ENCODE measurements at places on chromosomes 7 and 10.

GRCh38 chr10:29050081-29050480, 238.8 kb upstream of the LYZL1 start:
- DNase-seq: no peak

- no peak for DNase-seq
Observed at GRCh38 chr7:53205006-53205405, 169.6 kb downstream of the POM121L12 start.

GRCh38 chr10:664301-664700, 25.2 kb downstream of the DIP2C start:
- DNase-seq: no peak

DNA sequence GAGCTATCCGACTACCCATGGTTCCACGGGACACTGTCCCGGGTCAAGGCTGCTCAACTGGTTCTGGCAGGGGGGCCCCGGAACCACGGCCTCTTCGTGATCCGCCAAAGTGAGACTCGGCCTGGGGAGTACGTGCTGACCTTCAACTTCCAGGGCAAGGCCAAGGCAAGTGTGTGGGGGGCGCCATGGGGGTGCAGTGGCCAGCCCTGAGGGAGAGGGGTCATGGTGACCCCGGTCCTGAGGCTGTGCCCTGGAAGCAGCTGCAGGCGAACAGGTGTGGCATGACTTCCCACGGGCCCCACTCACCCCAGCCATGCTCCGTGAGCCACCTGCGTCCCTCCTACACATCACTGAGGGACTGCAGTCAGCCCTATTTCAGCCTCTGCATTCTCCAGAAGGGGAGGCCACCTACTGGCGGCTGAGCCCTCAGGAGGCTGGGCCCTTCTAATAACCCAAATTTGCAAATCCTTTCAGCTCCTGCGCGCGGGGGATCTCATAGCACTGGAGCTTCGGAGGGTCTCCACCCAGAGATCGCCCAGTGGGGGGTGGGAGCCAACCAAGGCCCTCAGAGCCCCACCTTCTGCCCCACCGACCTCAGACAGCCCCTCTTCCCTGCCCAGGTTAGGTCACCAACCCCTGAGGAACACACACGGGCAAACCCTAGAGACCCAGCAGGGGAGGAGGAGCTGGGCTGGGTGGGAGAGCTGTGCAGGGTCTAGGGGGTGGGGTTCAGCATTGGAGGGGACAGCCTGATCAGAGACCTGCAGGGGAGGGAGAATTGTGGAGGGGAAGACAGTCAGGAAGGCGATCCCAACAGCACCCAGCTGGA, 30.8 kb downstream of the SH2B2 start:
- no peak for DNase-seq

GRCh38 chr7:114910787-114911186, 11.1 kb upstream of the MDFIC start:
- DNase-seq: no peak

DNA sequence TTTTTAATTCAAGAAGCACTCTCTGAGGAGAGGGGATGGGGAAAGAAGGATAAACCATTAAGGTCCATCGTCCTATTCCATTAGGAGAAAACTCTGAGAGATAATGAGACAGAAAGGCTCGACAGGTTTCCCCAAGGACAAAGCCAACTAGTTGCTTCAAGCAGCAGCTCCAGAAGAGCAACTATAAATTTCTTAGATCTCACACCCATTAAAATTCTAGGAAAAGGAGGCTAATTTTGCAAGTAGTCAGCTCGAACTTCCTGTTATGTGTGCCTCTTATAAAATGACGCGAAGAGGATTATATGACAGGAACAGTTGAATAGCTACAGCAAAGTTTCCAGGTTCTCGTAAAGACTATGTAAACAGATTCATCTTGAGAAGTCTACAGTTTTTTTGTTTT, 52.0 kb upstream of the ST8SIA6 start:
- no peak for DNase-seq

DNA sequence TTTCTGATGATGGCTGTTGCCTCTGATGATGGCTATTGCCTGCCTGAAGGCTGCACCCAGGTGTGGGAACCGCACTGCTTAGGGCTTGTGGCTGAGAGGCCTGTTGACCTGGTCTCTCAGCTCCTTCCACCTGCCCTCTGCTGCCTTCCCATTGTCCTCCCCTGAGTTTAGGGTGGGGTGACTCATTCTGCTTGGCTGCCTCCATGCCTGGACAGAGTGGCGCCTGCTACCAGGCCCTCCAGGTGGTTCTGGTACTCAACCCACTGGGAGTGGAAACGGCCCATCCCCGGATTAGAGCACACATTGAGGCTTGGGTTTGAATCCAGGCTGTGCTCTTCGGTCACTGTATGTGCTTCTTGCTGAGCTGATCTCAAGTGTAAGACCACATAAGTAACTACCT, 120.6 kb downstream of the SEM1 start:
- DNase-seq: no peak

DNA sequence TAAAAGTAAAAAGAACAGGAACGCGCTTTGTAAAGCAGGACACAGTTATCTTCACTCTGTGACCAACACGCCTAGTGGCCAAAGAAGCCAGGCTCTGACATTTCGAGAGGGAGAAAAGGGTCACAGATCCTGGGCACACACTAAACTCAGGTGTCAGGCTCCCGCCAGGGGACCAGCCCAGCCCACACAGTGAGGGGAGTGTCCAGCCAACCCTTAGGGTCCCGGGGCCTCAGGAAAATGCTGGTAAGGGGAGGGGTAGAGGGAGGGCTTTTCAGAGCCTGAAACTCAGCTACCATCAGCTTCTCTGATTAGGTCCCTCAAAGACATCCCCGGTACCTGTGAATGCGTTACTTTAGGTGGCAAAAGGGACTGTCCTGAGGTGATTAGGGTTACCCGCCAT, 16.6 kb downstream of the ANXA11 start:
- DNase-seq: no peak

DNA sequence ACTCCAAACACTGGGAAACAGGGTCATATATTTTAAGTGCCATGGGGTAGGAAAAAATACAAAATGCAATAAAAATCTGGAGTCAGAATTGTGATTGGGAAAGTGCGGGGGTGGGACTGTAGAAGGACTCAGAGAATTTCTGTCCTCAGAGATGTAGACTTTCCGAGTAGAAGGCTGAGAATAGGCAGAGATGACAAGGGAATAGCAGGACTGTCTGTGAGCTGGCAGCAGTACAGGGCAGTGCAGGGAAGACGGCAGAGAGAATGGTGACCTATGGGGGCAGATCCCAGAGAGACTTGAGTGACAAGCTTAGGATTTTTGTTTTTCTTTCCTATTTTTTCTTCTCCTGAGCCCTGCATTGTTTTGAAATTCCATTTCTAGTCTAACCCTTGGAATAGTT, 127.6 kb downstream of the SLC16A9 start:
- DNase-seq: no peak

GRCh38 chr7:1096156-1097119, 8.5 kb downstream of the GPER1 start:
- DNase-seq: no peak

GRCh38 chr10:83142074-83142563, 997.2 kb upstream of the GHITM start:
- DNase-seq: no peak

- no peak for DNase-seq
Observed at GRCh38 chr10:62816076-62816330, 163 bp downstream of the EGR2 start.

GRCh38 chr10:7559386-7559785, 107.4 kb downstream of the ITIH5 start:
- no peak for DNase-seq

DNA sequence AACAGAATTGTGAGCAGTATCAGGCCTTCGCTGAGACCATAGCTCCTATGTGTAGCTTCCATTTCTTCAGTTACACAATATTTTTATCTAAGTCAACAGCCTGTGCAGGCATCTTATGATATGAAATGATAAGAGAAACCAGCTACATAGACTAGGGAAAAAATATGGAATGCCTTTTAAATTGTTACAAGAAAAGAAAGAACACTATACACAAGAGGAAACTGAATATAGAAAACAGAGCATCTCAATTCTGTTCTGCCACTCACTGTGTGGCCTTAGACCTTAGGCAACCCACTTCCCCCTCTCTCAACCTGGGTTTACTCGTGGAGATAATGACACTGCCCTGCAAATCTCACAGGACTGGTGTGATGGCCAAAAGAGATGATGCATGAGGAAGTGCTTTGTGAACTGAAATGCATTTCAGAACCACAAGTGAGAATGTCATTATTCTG, 132.9 kb downstream of the LRRN3 start:
- DNase-seq: no peak

DNA sequence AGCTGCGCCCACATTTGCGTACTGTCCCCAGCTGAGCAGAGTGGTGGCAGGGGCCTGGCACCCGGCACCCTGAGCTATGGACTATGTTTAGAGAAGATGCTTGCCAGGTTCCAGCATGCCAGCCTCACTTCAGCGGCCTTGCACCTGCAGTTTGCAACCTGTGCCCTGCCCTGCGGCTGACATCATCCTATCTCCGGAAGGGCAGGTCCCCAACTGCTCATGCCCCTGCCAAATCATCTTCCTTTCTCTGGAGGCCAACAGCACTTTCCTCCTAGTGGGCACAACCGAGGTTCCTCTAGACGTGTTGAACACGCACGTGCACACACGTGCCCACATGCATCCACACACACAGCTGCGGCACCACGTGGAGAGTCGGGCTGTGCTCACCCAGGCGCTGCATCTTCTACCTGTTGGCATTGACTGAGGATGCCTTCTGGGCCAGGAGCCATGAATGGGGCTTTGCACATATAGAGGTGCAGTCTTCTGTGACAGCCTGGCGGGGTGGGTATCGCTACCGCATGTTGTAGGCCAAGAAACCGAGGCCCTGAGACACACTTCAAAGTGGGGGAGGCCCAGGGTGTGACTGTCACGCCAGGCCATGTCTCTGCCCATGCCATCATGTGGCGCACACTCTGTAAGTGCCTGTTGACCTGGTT, 24.5 kb downstream of the CNPY1 start:
- no peak for DNase-seq

DNA sequence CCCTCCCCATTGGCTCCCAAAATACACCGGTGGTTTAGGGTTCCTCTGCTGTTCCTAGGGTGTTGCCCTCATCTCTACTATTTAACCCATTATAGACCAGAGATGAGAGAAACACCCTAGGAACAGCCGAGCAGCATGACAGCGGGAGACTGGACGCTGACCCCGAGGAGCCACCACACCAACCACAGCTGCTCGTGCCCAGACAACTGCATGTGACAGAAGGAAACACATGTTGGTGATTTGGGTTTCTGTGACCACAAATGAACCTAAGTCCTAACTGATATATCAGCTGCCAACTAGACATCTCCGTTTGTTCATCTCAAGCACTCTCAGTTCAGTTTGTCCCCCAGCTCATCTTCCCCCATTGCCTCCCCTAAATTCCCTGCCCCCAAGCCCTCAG, 13.4 kb downstream of the CFAP43 start:
- no peak for DNase-seq

GRCh38 chr7:91570560-91570959, 306.3 kb downstream of the FZD1 start:
- DNase-seq: no peak

DNA sequence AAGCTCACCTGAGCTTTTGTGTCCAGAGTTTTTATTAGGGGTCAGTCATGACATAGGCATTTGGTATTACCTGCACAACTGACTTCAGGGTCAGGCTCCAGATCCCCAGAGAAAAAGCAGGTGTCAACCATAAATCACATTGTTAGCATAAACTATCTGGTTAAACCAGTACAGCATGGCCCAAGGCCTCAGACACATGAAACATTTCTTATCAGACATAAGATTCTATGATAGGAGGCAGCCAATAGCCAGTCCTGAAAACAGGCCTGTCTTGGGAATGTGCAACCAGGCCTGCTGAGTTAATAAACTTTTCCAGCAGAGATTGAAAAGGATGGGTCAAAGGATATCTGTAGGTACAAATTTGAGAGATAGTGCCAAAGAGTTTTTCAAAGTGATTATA, 116.1 kb downstream of the TPST1 start:
- no peak for DNase-seq

GRCh38 chr10:43208147-43209073, 58.5 kb downstream of the RASGEF1A start:
- no peak for DNase-seq

GRCh38 chr7:66927348-66927948, 6.4 kb downstream of the TMEM248 start:
- DNase-seq: no peak

GRCh38 chr7:144391823-144392255, 11.7 kb downstream of the NOBOX start:
- DNase-seq: no peak

DNA sequence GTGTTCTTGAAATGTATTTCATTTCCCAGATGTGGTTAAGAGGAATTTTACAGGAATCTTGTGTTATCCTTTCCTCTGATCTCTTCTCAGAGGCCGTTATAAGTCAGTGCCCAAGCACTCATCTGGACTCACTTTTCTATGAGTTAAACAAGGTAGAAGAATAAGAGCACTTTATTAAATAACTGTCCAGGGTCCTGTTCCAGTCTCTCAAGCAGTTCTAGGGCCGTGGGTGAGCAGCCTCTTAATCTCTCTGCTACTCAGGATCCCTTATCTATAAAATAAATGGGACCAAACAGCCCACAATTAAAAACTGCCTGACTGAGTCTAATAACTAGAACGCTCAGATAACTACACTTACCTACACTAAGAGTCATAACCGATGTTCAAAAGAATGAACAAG, 111.2 kb downstream of the OSBPL3 start:
- DNase-seq: no peak

Measured in stimulated activated CD4-positive, alpha-beta T cell treated with anti-CD3 and anti-CD28 coated beads, Interleukin-15, amount 100 ng/mL, for 1 hour (primary cell).